ENCODE measurements at places on chromosomes 2 and 18. TPM values are rescaled to one million over a fixed set of nuclear protein-coding genes. Genes with fewer than 3 reads are reported as not detected.

Gene TTL
- 43.1 TPM for total RNA-seq

Gene UGT1A4
- not detected for total RNA-seq

Gene EFR3B
- total RNA-seq = 0.28 TPM

Gene ASAP2
- 61.9 TPM for total RNA-seq

Gene MSTN
- total RNA-seq = not detected

Gene C2orf66
- 0.09 TPM for total RNA-seq

Gene CYP27A1
- total RNA-seq = 5.8 TPM

Gene MBP
- 17.8 TPM for total RNA-seq

Gene SPC25
- 6.4 TPM for total RNA-seq

Gene WBP1
- total RNA-seq = 36.8 TPM

Gene OXER1
- not detected for total RNA-seq

Gene APCDD1
- total RNA-seq = under 0.01 TPM

Gene MOGAT1
- not detected for total RNA-seq

Gene ZNF804A
- total RNA-seq = 0.27 TPM

Gene CDH20
- 2.8 TPM for total RNA-seq

Gene TUBA4B
- not detected for total RNA-seq

Gene EVA1A
- 116 TPM for total RNA-seq

Gene CCDC74B
- total RNA-seq = 0.85 TPM

Gene ADRA2B
- not detected for total RNA-seq

Gene OTOS
- total RNA-seq = not detected

Gene IWS1
- total RNA-seq = 53.7 TPM

Gene CCDC141
- total RNA-seq = not detected

Gene SULT1C2
- total RNA-seq = not detected

Gene PROM2
- total RNA-seq = 0.19 TPM

Gene EIF2B4
- total RNA-seq = 38.6 TPM

Gene CD8B2
- total RNA-seq = not detected

Gene PMAIP1
- 10.4 TPM for total RNA-seq

Measured in endothelial cell of coronary artery (primary cell).